ENCODE measurements at places on chromosomes 12 and 14.

DNA sequence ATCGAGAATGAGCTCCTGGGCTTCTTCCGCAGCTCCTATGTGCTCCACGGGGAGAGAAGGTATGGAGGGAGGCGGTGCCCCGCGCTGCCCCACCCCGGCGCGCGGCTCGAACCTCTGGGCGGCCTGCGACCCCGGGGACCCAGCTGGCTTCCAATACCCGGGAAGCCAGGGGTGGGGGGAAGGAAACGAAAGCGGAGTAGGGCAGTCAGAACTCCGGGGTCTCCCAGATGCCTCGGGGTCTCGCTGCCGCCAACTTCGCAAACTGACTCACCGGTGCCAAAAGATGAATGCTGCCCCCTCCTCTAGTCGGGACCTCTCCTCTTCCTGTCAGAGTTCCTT is 1.3 kb downstream of the TRHDE start:
- no peak for DNase-seq

GRCh38 chr12:2390850-2391390 is 338.1 kb downstream of the CACNA1C start:
- DNase-seq: no peak

- peak; percentile 50 for DNase-seq
Measured at GRCh38 chr14:30445011-30445793, 113.8 kb upstream of the G2E3 start.

- no peak for DNase-seq
Measured at GRCh38 chr14:101559624-101560533, 1.4 kb upstream of the DIO3 start.

DNA sequence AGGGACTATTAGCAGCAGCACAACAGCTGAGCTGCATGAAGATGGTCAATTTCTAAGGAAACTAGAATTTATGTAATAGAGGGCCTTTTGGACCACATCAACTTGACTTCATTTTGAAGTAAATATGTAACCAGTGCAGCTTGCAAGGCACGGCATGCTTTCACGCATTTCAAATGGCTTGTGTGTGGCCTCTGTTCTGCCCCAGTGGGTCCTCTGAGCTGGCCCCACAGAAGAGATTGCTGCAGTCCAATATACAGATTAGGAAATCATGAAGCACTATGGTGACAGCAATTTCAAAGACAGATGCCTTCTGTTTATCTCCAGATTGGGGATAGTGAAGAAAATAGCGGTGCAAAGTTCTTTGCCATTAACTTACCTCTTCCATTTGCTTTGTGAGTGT is 101.4 kb downstream of the PDZRN4 start:
- no peak for DNase-seq

DNA sequence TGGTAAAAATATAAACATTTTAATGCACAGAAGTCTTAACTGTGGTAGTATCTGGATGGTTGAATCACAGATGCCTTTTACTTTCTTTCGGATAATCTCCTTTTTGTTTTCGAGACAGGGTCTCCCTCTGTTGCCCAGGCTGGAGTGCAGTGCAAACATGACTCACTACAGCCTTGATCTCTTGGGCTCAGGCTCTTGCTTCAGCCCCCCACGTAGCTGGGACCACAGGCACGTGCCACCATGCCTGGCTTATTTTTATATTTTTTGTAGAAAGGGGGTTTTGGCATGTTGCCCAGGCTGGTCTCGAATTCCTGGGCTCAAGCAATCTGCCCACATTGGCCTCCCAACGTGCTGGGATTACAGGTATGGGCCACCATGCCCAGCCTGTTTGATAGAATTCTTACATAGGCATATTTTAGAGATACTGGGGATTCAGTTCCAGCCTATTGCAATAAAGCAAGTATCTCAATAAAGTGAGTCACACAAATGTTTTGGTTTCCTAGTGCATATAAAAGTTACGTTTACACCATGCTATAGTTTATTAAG is 99.2 kb downstream of the SNAPC1 start:
- no peak for DNase-seq

- no peak for DNase-seq
Measured at GRCh38 chr14:44438936-44439335, 68.1 kb downstream of the FSCB start.

DNA sequence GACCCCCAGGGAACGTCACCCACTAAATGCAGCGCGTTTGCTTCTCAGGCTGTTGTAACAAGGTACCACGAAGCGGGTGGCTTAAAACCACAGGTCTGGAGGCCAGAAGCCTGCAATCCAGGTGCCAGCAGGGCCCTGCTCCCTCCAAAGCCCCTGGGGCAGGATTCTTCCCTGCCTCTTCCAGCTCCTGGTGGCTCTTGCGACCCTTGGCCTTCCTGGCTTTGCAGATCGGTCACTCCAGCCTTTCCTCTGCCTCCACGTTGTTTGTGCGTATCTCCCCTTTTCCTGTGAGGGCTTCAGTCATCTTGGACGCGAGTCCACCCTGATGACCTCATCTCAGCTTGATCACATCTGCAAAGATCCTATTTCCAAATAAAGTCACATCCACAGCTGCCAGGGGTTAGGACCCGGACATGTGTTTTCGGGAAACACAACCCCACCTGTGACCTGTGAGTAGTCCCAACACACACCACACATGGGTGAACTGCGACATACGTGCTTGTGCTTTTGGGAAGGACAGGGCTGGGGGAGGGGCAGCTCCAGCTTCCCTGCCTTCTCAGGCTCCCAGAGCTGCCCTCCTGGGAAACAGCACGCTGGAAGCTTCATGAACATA is 114.5 kb upstream of the NCOR2 start:
- DNase-seq: no peak

- DNase-seq: no peak
Measured at GRCh38 chr12:60844101-60844500, 1248.3 kb downstream of the SLC16A7 start.

DNA sequence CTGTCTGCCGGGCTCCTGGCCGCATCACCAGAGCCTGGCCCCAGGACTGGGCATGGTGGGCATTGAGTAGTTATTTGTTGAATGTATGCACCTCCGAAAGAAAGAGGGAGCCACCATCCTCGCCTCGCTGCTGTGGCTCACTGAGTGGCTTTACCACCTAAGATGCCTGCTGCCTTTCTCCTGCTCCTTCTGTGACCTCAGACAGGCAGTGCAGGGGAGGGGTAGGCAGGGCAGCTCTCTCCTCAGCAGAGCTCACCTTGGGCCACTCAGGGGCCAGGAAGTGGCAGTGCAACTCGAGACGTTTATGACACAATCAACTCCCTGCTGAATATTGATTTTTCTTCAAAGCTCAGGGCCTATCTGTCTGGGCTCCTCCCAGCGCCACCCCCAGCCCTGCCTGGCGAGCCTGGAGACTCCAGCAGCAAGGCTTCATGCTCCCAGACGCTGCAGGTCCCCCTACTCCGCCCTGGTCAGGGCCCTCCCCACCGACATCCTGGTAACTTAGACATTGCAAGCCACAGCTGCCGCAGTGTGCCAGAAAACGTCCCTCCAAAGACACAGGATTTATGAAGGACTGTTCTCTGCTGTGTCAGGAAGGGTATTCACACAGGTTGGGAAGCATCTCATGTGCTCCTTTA is 84.3 kb upstream of the DIO3 start:
- DNase-seq: peak; percentile 38

- no peak for DNase-seq
Measured at GRCh38 chr14:31567655-31568054, 6.5 kb downstream of the NUBPL start.

DNA sequence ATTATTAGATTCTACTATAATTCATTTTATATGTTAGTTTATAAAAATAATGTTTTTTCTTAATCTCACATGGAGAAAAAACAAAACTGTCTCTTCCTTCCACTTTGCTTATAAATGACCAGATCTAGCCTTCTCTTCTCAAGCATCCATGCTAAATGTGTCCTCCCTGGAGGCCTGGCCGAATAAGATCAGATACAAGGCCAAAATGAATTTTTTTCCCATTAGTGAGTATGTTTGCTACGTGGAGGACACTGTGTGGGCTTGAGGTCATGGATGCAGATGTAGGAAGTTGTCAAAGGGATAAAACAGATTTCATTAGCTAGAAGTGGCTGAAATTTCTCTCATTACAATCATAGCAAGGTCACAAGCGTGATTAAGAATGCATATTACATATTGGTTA is 1244.9 kb upstream of the SEL1L start:
- no peak for DNase-seq

GRCh38 chr14:85088192-85088591 is 441.8 kb upstream of the FLRT2 start:
- DNase-seq: no peak

DNA sequence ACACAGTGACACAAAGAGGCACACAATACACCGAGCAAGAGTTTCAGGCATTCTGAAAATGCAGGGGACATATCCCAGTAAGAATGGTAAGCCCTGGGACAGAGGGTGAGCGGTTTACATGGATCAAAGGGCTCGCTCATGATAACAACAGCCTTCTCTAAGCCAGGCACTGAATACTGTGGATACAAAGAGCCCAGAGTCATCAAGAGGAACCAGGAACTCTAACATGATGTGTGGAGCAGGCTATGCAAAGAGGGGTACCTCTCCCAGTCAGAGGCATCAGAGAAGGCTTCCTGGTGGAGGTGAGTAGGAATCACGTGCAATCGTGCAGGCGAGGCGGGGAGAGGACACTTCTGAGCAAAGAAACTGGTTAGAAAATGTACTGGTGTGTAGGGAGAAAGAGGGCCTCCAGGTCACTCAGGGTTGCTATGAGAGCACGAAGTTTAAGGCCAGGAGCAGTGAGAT is 76.9 kb upstream of the EEA1 start:
- no peak for DNase-seq

- DNase-seq: no peak
Measured at GRCh38 chr14:55099756-55100155, 29.3 kb upstream of the LGALS3 start.

DNA sequence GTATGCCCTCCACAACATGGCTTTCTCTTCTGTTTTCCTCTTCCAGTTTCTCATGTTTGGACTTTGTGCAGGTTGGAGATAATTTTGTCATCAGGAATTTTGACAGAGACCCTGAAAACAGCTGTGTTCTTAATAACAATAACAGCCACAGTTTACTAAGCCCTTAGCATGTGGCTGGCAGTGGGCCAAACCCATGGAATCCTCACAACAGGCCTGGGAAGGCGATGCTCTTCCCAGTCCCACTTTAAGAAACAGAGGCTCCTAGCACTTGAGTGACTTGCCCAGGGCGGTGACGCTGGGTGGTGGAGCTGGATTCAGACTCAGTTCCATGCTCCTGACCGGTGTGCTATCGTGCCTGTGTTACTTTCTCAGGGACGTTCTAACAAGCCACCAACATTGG is 20.1 kb upstream of the PLEKHG3 start:
- no peak for DNase-seq

DNA sequence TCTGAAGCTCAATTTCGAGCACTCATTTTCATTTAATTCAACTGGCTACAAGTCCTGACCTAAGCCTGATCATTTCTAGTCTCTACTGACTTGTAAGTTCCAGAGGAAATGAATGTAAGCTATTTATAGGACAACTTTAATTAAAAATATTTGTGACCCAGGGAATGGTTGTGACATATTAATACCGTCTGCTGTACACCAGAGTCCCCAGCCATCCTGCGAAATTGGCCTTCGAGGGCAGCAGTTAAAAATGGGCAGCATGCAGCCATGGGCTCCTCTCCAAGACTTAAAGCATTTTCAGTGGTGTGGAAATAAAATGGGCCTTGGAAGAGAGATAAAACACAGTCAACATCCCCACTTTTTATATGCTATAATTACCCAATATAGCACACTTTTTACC is 30.7 kb upstream of the OVCH1 start:
- DNase-seq: no peak

- DNase-seq: no peak
Measured at GRCh38 chr12:123243671-123244262, 10.5 kb downstream of the MTRFR start.

GRCh38 chr12:11615481-11615880 is 34.0 kb upstream of the ETV6 start:
- DNase-seq: no peak

DNA sequence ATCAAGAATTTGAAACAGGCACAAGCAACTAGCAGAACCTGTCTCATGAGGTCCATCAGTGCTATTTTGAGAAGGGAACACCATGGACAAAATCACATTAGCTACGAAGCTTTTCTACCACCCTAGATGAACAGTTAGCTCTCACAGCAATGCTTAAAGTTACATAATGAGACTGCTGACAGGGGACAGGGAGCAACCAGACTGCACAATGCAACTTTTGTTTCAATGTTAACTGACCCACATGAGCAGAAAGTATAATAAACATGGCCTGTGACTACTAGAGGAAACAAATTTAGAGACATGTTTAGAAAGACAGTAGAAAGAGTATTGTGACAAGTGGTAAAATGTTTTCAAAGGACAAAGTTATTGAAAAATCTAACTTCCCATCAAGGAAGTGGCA is 282.8 kb downstream of the CEP128 start:
- DNase-seq: no peak

DNA sequence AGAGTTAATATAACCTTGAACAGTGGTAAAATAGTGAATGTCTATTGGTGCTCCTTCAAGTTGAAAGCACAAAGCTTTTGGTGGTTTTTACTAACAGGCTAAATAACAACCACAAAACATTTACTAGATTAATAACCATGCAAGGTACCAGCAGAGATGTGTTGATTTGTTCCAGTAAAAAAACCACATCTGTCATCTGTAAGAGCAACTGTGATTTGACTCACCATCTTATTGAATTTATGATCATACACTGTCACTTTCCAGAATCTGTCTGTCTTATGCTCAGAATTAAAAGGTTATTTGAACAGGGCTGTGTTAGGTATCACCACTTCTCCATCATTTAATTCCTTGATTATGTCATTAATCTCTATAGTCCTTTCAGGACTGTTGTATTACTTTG is 107.0 kb upstream of the PTHLH start:
- no peak for DNase-seq

GRCh38 chr14:91817566-91818325 is 49.6 kb downstream of the TC2N start:
- no peak for DNase-seq

DNA sequence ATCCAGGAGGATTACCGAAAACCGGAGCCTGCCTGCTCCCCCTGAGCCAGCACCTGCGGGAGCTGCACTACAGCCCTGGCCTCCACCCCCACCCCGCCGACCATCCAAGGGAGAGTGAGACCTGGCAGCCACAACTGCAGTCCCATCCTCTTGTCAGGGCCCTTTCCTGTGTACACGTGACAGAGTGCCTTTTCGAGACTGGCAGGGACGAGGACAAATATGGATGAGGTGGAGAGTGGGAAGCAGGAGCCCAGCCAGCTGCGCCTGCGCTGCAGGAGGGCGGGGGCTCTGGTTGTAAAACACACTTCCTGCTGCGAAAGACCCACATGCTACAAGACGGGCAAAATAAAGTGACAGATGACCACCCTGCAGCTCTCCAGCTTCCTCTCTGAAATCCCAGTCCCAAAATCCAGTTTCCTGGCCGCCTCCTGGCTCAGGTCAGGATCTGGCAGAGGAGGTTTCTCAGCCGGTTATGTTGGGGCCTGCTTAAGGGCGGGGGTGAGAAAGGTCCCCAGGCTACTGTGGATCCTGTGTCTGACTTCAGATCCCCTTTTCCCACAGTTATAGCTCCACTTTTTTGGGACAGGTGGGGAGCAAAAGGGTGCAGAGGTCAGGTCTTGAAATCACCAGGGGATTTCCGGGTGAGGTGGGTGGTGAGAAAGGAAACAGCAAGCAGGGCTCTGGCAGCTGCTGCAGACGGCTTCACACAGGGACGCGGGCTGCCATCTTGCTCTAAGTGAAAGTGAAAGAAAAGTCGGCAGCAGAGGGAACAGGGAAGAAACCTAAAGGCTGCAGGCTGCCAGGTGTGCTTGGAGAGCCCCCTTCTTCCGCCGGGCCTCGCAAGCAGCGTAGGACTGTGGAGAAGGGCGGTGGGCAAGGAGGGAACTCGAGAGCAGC is at the start of gene TAPBPL:
Gene TAPBPL (plus strand): TSS at position 695 of the 897 bp plus-strand sequence. CDS start 207 bp downstream, outside the sequence.
- peak; percentile 95 for DNase-seq

- no peak for DNase-seq
Measured at GRCh38 chr14:104885031-104885972, 20.2 kb downstream of the CEP170B start.
